ENCODE measurements at places on chromosomes 4 and X.

DNA sequence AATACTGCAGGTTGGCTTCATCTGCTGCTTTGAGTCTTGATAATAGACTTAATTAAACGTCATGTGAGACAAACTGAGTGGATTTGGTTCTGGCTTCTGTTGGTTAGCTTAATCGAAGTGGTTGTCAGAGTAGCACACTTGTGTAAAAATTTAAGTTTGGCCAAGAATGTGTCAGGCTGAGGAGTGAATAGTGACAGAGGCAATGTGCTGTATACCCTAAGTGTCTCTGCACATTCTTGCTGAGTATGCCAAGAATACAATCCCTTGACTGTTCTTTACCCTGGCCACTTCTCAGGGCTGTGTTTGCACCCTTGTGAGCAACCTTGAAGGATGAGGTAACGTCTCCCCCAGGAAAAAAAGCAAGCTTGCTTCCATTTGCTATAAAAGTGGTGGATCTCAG is 14.9 kb downstream of the RPS3A start:
- DNase-seq: no peak

DNA sequence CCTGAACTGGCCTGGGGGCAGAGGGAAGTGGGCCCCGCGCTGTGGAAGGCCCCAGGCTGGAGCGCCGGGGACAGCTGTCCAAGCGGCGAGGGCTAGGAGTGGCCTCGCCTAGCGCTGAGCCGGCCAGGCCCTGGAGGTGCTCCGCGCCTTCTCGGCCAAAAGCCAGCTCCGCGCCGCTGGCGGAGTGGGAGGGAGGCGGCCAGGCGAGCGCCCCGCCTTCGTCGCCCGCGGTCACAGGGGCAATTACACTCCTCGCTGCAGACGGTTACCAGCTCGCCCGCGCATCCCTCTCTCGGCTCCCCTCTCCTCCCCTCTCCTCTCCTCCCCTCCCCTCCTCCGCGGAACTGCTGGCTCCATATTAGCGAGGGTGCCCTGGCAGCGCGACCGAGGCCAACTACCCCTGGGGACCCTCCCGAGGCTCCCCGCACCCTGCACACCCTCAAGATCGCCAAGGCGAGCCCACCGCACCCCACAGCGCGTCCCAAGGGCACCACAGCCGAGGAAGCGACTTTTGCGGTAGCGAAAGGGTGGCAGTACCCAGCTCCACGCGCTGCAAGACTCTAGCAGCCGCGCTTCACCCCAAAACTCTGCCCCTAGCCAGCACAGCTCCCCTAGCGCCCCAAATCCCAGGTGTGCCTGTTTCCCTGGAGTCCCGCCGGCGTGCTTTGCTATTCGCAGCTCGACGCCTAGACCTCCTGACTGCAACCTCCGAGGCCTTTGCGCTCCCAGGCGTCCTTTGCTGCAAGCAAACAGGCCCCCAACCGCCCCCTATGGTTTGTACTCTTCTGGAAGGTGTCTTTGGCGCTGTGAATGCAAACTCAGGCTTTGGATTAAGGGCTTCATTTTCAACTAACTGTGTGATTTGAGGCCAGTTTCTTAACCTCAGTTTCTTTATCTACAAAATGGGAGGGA is 91.4 kb downstream of the BCOR start:
- peak; percentile 56 for DNase-seq

GRCh38 chr4:13445841-13446790 is 38.0 kb downstream of the RAB28 start:
- DNase-seq: no peak

DNA sequence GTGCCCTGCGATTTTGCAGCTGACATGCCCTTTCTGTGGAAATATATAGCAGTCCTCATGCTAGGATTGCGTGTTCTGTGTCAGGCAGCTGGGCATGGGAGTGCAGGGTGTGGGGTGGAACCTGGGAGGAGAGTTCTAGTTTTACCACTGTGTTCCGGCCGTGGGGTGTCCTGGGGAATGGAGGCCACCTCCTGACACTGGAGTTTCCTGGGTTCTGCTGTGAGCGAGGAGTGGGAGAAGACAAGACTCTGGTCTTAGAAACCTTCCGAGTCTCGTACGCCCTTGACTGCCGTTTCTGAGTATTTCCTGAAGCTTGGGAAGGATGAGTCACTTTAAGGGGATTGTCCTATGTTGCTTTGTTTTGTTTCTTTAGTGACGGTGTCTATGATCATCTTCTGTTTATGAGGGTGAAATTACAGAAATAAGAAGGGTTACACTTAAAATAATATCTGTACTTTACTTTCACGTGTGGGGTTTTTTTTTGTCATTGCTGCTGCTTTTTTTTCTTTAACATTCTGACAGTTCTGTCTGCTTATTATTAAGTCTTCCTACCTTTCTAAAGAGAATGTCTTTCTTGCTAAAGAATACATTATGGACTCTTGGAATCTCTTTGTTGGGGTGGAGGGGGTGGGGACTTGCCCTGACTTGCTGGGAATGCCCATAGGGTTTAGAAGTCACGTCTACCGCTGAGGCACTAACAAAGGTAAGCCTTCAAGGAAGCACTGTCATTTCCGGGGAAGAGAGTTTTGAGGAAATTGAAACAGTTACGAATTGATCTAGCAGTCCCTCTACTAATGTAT is 19.1 kb downstream of the CD99 start:
- DNase-seq: peak; percentile 32

GRCh38 chr4:4269331-4269731 is 20.6 kb downstream of the LYAR start:
- peak; percentile 53 for DNase-seq

GRCh38 chr4:66805582-66805981 is 739.7 kb downstream of the CENPC start:
- DNase-seq: no peak

DNA sequence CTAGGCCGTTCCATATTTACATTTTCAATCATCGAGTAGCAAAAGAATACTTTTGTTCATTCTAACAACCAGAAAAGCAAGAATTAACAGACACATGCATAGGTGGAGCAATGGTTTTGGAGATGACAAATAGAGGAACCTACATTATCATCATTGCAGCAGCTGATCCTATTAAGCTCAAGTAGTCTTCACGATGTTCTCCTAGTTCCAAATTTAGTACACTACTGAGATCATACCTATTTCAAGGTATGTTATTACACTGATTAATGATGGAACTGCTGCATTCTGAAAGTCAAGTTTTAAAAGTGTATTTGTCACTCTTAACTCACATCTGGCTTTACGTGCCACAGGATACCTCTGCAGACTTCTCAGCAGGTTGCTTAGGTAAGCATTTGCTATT is 87.4 kb downstream of the ADGRA3 start:
- no peak for DNase-seq

- DNase-seq: no peak
These were observed 523.0 kb downstream of the ANKRD50 start for GRCh38 chr4:124189545-124189944.
